ENCODE measurements at places on chromosomes 2 and 18.

DNA sequence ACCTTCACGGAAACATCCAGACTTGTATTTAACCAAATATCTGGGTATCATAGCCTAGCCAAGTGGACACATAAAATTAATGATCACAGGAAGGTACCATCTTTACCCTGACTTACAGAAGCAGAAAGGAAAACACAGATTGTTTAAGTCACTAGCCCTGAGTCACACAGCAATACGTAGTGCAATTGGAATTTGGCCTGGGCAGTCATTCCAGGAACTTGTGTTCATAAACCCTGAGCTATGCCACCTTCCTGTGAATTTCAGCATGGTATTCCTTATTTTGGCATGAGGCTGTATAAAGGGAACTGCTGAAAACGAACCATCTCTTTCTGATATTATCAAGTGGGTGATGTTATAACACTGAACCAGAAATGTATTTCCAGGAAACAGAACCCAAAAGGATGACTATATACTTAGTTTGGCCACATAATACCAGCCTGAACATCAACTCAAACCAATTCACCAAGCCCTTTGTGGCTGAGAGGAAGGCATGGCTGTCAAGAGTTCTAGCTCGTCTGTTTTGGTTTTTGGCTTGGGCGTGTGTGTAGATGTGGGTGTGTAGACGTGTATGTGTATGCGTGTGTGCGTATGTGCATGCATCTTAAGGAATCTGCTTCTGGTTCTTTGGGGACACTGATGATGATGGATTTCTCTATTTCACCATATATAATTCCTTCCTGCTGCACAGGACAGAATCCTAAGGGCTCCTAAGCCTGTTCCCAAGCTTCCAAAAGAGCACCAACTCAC is 533.4 kb upstream of the ID2 start:
- DNase-seq: no peak

DNA sequence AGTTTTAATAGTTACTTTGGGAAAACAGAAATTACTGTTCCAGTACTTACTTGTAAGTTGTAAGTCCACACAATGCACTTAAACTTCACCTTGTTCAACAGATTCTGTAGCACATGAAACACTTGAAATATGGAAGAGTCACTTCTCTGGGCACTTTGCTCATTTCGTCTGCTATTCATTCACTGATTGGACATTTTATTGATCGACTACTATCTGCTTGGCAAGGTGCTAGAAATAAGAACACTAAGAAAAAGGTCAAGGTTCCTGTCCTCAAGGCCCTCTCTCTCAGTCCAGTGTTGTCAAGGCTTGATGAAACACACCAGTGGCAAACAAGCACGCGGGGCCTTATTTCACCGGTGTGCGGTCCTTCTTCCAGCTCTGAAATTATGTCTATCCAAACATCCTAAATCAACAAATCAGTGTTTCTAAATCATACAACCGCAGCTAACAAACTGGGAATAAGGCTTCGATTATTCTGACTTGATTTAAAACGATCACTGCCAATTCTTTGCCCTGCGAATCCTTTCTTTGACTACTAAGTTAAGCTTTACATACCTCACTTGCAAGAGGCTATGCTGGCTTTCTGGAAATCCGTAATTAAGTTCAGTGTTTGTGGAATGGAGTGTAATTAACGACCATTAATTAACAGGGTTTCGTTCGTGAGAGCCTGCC is 780 bp upstream of the ITGAV start:
- DNase-seq: no peak

DNA sequence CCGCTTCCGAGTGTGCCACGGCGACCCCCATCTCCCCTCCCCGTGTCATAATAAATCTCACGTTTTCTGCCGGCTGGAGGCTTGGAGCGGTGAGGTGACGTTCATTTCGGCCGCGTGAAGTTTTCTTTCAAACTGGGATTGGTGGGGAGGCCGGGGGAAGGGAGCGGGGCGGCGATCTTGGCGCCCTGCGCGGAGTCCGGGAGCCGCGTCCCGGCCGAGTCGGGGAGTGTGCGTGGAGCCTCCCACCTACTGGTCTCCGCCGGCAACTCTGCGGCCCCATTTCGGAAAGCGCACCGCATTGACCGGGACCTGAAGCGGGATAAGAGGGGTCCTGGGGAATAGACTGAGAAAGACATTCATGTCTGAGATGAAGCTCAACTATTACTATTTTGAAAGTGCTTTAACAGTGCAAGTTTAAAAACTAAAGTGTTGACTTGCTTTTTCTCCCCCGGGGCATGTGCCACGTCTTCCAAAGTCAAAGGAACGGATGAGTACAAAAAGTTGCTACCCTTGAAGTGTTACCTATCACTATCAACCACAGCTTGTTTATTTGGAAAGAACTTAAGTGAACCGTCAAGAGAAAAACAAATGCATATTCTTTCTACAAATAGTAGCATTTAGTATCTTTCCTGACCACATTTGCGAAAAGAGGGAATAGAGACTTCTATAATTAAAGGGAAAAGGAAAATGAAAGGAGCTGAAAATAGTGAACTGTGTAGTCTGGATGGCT is 818 bp upstream of the IKZF2 start:
- DNase-seq: no peak

- DNase-seq: peak; percentile 43
Observed at GRCh38 chr2:216404010-216404618, 8.2 kb upstream of the SMARCAL1 start.

DNA sequence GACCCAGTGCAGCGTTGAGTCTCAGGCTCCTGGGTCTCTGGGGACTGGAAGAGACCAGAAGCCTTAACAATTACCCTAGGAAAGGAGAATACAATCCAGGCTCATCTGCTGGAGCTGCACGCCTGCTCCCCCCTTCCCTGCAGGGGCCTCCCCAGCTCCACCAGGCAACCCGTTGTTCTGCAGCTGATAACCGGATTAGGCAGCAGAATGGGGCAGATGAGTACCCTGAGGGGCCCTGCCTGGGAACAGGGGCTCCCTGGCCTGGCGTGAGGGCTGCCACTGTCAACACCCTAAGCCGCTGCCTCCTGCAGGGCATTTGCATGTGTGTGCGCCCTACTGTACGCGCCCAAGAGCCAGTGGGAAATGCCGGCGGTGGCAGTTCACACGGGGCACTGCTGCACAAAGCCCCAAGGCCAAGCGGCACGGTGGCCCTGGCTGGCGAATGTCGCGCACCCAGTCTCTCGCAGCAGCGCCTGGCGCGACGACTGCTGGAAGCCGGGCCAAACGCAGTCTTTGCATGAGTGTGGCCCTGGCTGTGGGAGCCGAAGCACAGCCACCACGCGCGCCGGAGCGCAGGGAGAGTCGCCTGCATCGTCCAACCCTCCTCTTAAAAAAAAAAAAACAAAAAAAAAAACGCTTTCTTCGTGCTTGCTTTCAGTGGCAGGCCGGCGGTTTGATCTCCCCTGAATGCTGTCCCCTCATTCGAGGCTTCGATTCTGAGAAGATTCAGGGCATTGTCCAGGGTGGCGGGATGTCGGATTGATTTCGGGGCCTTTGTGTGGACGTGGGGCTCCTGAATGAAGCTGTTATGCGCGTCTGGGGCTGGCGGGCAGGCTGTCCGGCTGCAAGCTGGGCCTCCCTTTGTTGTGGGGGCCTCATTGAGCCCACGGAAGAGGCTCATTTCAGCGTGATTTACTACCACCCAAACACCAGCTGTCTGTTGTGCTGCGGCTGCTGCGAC is 63.8 kb downstream of the SETBP1 start:
- no peak for DNase-seq

DNA sequence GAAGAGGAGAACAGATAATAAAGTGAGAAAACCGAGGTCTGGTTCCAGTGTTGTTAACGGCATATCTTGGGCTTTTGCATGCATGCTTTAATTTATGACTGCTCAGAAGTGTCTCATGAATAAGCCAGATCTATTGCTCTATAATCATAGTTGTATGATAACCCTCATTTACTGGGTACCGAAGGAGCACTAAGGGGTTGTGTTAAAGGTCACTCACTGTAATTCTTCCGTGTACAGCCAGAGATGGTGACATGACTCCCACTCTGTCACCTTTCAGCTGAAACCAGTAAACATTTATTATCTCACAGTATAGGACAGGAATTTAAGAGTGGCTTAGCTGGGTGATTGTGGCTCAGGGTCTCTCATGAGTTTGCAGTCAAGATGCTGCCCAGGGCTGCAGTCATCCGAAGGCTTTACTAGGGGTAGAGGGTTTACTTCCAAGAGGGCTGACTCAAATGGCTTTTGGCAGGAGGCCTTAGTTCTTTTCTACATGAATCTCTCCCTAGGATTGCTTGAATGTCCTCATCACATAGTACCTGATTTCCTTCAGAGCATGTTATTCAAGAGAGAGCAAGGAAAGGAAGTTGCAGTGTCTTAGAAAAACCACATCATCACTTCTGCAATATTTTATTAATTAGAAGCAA is 107.0 kb downstream of the NAB1 start:
- no peak for DNase-seq

DNA sequence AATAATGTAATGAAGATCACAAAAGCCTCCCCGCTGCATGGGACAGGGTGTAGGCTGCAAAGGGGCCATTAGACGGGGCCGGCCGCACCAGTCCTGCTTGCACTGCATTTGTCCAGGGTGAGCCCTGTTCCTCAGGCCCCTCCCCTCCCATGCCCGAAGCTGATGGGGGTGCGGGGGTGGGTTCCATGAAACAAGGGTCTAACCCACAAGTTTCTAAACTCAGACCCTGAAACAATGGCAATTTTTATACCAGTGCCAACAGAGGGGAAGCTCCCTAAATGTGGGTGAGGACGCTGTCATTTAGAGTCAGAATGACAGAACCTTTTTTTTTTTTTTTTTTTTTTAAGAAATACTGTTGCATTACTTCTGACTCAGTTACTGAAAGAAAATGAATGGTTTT is 39.7 kb downstream of the HS6ST1 start:
- DNase-seq: no peak

- no peak for DNase-seq
Observed at GRCh38 chr2:101476605-101477208, 1.8 kb upstream of the RFX8 start.

GRCh38 chr2:127382831-127383230 is 4.9 kb downstream of the MAP3K2 start:
- no peak for DNase-seq

DNA sequence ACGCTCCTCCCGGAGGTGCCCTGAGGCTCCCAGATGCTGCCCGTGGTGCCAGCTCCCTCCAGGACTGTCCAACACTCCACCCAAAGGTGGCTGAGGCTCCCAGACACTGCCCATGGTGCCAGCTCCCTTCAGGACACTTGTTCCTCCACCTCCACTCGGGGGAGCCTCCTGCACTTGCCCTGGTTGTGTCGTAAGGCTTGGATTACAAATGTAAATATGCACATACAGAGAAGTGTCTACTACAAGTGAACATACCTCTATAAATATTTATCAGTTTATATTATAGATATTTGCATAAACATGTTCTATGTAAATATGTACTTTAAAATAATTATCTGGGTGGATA is 143.3 kb downstream of the PXDN start:
- DNase-seq: no peak

- no peak for DNase-seq
Observed at GRCh38 chr2:179765666-179766065, 95.7 kb downstream of the ZNF385B start.

DNA sequence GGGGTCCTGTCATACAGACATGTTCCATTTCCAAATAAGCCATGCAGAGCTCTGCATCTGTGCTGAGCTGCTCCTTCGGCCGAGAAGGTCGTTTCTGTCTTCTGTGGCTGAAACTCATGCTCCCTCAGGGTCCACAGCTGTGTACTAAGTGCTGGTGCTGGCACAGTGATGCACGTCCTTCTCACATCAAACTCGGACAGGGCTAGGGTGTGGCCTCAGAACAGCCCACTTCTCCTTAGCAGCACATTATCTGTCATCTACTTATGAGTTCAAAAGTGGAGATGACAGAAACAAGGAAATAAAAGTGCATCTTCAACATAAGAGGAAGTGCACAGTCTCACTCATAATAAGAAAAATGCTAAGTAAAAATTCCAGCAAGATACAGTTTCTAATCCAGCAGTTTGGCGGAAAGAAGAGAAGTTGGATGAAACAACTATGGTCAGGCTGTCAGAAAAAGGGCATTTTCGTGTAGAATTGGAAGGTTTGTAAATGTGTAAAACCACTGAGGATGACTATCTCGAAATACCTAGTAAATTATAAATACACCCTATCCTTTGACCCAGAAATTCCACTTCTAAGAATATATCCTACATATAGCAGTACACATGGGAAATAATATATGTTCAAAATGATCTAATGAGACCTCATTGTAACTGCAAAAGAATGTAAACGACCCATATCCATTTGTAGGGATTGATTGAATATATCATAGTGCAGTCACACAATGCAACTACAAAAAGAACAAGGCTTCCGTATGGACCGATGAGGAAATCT is 53.7 kb upstream of the APCDD1 start:
- DNase-seq: no peak

DNA sequence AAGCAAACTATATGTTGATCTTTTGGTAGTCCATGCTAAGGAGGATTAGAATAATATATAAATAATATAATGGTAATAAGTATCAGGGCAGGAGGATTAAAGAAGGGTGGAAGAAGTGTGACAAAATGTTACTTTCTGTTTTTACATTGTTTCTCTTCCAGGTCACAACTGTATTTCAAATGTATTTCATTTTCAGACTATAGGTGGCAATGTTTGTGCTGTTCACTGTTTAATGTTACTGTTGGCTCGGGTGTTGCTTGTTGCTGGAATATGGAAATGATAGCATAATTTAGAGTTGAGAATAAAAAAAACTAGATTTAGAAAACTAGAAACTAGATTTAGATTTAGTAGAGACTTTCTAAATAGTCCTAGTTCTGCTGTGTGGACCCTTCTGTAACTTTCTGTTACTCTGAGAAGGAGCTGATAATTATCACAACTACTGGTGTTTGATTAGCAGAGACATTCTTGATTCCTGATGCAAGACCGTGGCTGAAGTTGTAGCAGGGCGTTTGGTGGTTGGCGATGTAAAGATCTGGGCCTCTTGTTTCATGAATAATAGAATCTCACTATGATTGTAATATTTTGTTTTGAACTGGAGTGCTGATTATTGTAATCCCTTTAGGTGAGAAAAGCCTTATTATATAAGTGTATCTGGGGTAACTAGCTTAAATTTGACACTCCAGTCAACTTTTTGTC is 7.9 kb downstream of the NEDD4L start:
- DNase-seq: no peak

All from stimulated activated CD4-positive, alpha-beta T cell treated with anti-CD3 and anti-CD28 coated beads, Interleukin-12 subunit alpha, Interleukin-12 subunit beta, amount 100 ng/mL, for 4 hours (primary cell).